K562 (cell line): ENCODE measurements at places on chromosomes 11 and 22. TPM values are rescaled to one million over a fixed set of nuclear protein-coding genes. Genes with fewer than 3 reads are reported as not detected.

DNA sequence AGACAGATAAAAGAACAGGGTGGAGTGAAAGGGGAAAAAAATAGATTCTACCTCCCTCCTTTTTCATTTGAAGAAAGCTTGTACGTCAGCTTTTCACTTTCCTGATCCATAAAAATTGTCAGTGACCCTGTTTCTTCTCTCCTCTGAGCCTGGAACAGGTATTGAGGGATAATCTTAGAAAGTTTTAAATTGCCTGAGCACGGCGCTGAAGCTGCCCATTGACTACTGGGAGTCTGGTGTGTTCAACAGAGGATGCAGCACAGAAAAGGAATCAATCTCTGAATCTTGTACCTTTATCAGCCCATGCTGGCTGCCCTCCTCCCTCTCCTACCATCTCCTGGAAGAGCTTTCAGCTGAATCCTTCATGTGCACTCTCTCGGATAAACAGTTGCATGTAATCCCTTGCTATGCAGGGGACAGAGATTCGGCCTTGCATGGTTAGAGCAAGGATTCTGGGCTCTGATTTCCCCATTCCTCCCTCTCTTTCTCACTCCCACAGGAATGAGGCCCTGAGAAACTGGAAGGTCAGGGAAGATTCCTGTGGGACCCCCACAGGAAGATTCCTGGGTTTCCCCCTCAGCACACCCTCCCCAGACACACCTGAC lies 162.4 kb upstream of the SYN3 start:
- no peak overlapping the region for H3K4me3 ChIP-seq
- H3K27ac ChIP-seq = no peak overlapping the region
- no peaks in the 10 kb centered on the region for H3K4me1 ChIP-seq
- no peaks in the 10 kb centered on the region for H3K27me3 ChIP-seq

UCP3 gene
- 0.04 and 0.21 TPM in 2 replicates for polyA plus RNA-seq

GRCh38 chr11:36478700-36479329 lies 31.3 kb downstream of the TRAF6 start:
- no peaks in the 10 kb centered on the region for H3K4me1 ChIP-seq
- H3K27me3 ChIP-seq = no peaks in the 10 kb centered on the region
- DNase-seq = no peak
- no peak overlapping the region for H3K27ac ChIP-seq
- no peaks in the 10 kb centered on the region for H3K36me3 ChIP-seq

GRCh38 chr11:45233804-45234170 lies 52.4 kb downstream of the SYT13 start:
- H3K4me3 ChIP-seq = no peak overlapping the region
- H3K36me3 ChIP-seq = no peaks in the 10 kb centered on the region
- peaks cover 4% of the 10 kb centered on the region for H3K27me3 ChIP-seq

- DNase-seq = no peak
- no peak overlapping the region for H3K4me3 ChIP-seq
- no peaks in the 10 kb centered on the region for H3K4me1 ChIP-seq
- no peak overlapping the region for H3K27ac ChIP-seq
- no peaks in the 10 kb centered on the region for H3K36me3 ChIP-seq
- peaks cover 45% of the 10 kb centered on the region for H3K27me3 ChIP-seq
Observed at GRCh38 chr11:2558397-2558796, 113.6 kb downstream of the KCNQ1 start.

DNA sequence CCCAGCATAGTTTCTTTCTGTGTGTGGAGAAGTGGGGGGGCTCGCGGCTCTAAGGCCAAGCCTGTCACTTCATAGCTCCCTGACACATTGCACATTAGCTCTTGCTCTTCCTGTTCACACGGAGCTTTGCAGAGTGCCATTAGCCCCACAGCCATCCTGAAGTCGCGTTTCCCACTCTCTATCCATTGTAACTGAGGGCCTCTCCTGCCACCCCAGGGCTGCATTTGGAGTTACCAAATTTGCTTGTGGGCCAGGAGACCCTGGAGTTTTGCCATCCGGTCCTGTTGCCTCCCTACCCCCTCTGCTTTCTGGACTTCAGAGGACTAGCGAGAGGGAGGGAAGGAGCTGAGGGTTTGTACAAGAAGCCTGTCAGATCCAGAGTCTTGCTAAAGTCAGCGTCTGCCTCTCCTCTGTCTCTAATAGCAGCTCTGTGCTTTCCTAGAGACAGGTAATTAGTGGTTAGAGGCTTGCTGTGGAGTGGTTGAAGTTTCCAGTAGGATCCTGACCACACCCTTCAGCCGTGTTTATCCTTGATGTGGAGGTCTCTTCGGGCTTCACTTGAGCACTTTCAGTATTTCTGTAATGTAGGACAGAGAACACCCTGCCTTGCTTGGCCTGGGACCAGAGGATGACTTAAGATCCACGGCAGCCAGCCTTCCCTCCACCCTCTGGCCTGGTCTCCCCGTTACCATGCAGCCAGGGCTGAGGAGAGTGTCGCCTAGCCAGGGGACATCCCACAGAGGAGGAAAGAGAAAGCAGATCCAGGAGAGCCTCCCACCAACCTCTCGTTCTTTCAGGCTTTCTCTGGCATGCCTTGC lies 14.1 kb downstream of the DCPS start:
- DNase-seq = no peak
- no peaks in the 10 kb centered on the region for H3K27me3 ChIP-seq
- no peaks in the 10 kb centered on the region for H3K36me3 ChIP-seq
- H3K27ac ChIP-seq = no peak overlapping the region
- no peaks in the 10 kb centered on the region; the same call in 1 of the 3 replicates for H3K4me1 ChIP-seq

- DNase-seq = peak; percentile 49
- no peaks in the 10 kb centered on the region for H3K36me3 ChIP-seq
- H3K4me3 ChIP-seq = no peak overlapping the region
- H3K27ac ChIP-seq = no peak overlapping the region
Observed at GRCh38 chr11:58739725-58740430, 8.1 kb upstream of the GLYAT start.

TOB2 gene
- 7.3 and 7.7 TPM in 2 replicates for polyA plus RNA-seq

ART1 gene
- not detected in 2 replicates for polyA plus RNA-seq

DNA sequence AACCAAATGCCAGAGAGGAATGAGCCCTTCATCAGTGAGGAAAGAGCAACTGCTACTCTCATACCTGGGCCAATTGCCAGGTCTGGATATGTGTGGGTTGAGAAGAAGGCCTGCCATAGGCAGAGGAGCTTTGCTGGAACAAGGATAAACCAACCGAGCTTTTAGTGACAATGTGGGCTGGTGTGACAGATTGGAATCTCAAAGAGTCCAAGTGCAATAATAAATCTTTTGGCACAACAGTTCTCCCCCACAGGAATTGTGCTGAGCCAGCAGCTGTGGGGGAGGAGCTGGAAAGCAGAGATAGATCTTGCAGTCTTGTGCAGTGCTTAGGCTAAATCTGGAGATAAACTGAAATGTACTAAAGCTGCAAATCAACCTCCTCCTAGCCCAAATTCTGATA lies 79.4 kb upstream of the ISX start:
- no peaks in the 10 kb centered on the region for H3K36me3 ChIP-seq
- no peaks in the 10 kb centered on the region for H3K4me1 ChIP-seq
- no peak for DNase-seq
- H3K4me3 ChIP-seq = no peak overlapping the region
- H3K27ac ChIP-seq = no peak overlapping the region

CD82 gene
- polyA plus RNA-seq = 4.6 and 5.8 TPM in 2 replicates

KCTD14 gene
- polyA plus RNA-seq = 0.04 TPM in 1 of 2 replicates, not detected in the other
